ENCODE measurements at places on chromosomes 16 and 17.

GRCh38 chr16:68711421-68712139 lies 25.5 kb upstream of the CDH1 start:
- no peak for DNase-seq

DNA sequence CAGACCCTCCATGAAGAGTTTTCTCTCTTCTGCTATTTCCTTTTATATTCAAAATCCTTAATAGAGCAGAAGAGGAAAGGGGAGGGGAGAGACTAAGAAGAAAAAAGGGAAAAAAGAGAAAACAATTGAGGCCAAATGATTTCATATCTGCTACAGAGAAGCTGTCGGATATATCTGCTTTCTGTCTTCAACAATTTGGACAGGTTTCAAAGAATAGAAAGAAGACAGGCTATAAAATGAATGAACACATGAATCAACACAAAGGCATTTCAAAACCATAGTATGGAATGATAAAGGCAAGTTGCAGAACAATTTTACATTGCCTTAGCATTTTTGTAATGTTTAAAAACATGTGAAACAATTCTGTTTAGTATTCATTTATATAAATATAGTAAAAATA lies 4.7 kb upstream of the CMTR2 start:
- DNase-seq, result no peak

DNA sequence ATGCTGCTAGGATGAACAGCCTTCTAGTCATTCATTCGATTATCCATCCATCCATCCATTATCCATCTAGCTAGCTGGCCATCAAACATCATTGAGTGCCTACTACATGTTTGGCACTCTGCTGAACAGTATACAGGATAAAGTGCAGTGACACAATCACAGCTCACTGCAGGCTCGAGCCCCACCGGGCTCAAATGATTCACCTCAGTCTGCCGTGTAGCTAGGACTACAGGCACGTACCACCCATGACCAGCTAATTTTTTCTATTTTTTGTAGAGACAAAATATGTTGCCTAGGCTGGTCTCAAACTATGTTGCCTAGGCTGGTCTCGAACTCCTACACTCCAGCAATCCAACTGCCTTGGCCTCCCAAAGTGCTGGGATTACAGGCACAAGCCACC lies 50.0 kb downstream of the SSH2 start:
- no peak for DNase-seq

GRCh38 chr16:67339453-67339852 lies 12.8 kb downstream of the LRRC36 start:
- DNase-seq, result no peak

- no peak for DNase-seq
Measured at GRCh38 chr16:16857603-16858283, 478.8 kb downstream of the NPIPA7 start.
